ENCODE measurements at places on chromosomes 3 and 15.

- H3K36me3 ChIP-seq: no peaks in the 10 kb centered on the region
- no peaks in the 10 kb centered on the region for H3K4me1 ChIP-seq
- peak; percentile 24 for DNase-seq
- H3K27ac ChIP-seq: no peak overlapping the region
Measured at GRCh38 chr3:170499562-170500156, 81.0 kb downstream of the CLDN11 start.

- H3K4me1 ChIP-seq: no peaks in the 10 kb centered on the region
- no peak for DNase-seq
- H3K4me3 ChIP-seq: no peak overlapping the region
- H3K27ac ChIP-seq: peak overlapping the region; percentile 13
- no peaks in the 10 kb centered on the region for H3K27me3 ChIP-seq
- H3K36me3 ChIP-seq: no peaks in the 10 kb centered on the region
Measured at GRCh38 chr15:83843471-83843871, 189.5 kb downstream of the ADAMTSL3 start.

DNA sequence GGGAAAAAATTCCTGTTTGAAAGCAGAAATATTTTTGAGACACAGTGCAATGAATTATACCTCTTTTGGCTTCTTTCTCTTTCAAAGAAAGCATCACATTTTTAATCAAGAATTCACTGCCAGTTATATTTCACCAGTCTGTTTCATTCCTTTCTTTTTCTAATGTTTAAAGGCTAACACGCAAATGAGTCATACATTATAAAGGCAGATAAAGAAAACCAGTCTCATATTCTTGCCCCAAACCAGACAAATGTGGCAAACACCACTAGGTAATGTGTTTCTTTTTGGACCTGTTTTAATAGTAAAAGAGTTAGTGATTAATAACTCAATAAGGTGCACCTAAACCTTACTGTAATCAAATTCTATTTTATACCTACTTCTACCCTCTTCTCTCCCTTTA lies 83.8 kb downstream of the PLOD2 start:
- no peak for DNase-seq
- H3K4me1 ChIP-seq: no peaks in the 10 kb centered on the region

GRCh38 chr3:86801921-86802320 lies 189.0 kb downstream of the VGLL3 start:
- H3K27ac ChIP-seq: no peak overlapping the region
- no peak for DNase-seq
- H3K4me3 ChIP-seq: no peak overlapping the region
- H3K4me1 ChIP-seq: no peaks in the 10 kb centered on the region
- no peaks in the 10 kb centered on the region for H3K36me3 ChIP-seq

DNA sequence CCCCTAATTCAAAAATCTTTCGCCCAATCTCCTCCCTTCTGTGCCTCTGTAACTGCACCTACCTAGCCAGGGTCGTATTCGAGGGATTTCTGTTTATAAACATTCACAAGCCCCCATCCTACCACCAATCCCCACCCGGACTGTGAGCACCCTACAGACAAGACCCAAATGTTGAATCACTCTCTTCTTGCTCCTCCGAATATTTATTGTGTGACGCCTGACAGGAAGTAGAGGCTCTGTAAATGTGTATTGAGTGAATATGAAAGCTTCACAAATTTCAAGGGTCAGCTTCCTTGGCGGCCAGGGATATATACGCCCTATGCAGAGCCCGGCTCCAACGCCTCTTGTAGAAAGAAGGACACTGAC lies 1.6 kb downstream of the BDH1 start:
- H3K4me3 ChIP-seq: peak overlapping the region; percentile 88
- no peaks in the 10 kb centered on the region for H3K27me3 ChIP-seq
- peak overlapping the region; percentile 76 for H3K27ac ChIP-seq
- no peaks in the 10 kb centered on the region for H3K36me3 ChIP-seq
- no peaks in the 10 kb centered on the region for H3K4me1 ChIP-seq

DNA sequence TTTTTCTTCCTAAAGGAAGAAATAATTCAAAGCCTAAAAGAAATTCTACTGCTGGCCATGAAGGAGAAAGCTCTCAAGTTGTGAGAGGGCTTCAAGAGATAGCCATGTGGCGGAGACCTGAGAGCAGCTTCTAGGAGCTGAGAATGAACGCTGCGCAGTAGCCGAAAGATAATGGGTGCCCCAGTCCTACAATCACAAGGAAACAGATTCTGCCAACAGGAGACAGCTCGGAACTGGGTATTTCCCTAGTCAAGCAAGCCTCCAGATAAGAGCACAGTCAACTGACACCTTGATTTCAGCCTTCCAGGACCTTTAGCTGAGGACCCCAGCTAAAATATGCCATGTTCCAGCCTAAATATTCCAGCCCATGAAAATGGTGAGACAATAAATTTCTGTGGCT lies 824.1 kb downstream of the FHIT start:
- no peak overlapping the region for H3K27ac ChIP-seq
- no peaks in the 10 kb centered on the region for H3K4me1 ChIP-seq
- no peak overlapping the region for H3K4me3 ChIP-seq
- H3K36me3 ChIP-seq: no peaks in the 10 kb centered on the region
- no peak for DNase-seq

GRCh38 chr3:192915722-192916121 lies 1.9 kb downstream of the MB21D2 start:
- no peak overlapping the region for H3K4me3 ChIP-seq
- no peaks in the 10 kb centered on the region for H3K36me3 ChIP-seq
- no peak overlapping the region for H3K27ac ChIP-seq

GRCh38 chr15:43329217-43329959 lies 985 bp downstream of the LCMT2 start:
- peak overlapping the region; percentile 92 for H3K27ac ChIP-seq
- no peaks in the 10 kb centered on the region for H3K27me3 ChIP-seq
- peak; percentile 19 for DNase-seq
- peaks cover 11% of the 10 kb centered on the region for H3K4me1 ChIP-seq
- H3K36me3 ChIP-seq: no peaks in the 10 kb centered on the region
- H3K4me3 ChIP-seq: peak overlapping the region; percentile 61

GRCh38 chr3:52846432-52846965 lies 11.7 kb upstream of the MUSTN1 start:
- no peaks in the 10 kb centered on the region for H3K36me3 ChIP-seq
- H3K4me3 ChIP-seq: no peak overlapping the region
- DNase-seq: no peak
- H3K27ac ChIP-seq: peak overlapping the region; percentile 74
- peaks cover 6% of the 10 kb centered on the region for H3K4me1 ChIP-seq

- H3K27me3 ChIP-seq: no peaks in the 10 kb centered on the region
- H3K27ac ChIP-seq: no peak overlapping the region
- H3K36me3 ChIP-seq: no peaks in the 10 kb centered on the region
- no peak overlapping the region for H3K4me3 ChIP-seq
- no peaks in the 10 kb centered on the region for H3K4me1 ChIP-seq
- DNase-seq: no peak
Measured at GRCh38 chr3:78900426-78900825, 867.4 kb downstream of the ROBO1 start.

DNA sequence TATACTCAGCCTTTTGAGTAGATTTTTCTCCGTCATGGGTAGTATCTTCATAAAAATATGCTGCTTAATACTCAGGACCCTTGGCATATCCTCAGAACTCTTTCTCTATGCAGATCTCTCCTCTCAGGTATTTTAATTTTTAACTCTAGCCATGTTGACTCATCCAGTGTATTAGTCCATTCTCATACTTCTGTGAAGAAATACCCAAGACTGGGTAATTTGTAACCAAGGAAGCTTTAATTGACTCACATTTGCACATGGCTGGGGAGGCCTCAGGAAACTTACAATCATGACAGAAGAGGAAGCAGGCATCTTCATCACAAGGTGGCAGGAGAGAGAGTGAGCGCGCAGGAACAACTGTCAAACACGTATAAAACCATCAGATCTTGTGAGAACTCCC lies 129.3 kb upstream of the CD96 start:
- H3K27me3 ChIP-seq: no peaks in the 10 kb centered on the region
- H3K27ac ChIP-seq: no peak overlapping the region
- H3K36me3 ChIP-seq: no peaks in the 10 kb centered on the region
- no peak for DNase-seq

- no peaks in the 10 kb centered on the region for H3K36me3 ChIP-seq
- H3K4me1 ChIP-seq: no peaks in the 10 kb centered on the region
- no peaks in the 10 kb centered on the region for H3K27me3 ChIP-seq
- no peak for DNase-seq
Measured at GRCh38 chr3:33578325-33579177, 138.3 kb upstream of the UBP1 start.

DNA sequence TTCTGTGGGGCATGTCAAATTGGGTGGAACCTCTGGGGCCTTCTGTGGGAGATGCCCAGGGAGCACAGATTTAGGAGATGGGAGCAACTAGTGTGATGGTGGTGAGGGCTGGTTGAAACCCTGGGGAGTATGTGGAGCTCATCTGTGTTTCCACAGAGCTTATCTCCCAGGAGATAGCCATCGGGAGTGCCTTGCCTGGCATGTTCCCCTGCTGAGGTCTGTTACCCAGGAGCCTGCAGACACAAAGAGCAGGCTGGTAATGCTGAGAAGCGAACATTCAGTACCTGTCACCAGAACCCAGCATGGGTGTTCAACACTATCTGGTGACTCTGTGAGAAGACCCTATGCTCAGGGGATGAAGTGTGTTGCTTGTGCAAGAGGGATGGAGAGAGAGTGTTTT lies 85.0 kb downstream of the CLSTN2 start:
- no peak for DNase-seq
- no peaks in the 10 kb centered on the region for H3K36me3 ChIP-seq
- H3K4me3 ChIP-seq: no peak overlapping the region
- H3K27me3 ChIP-seq: no peaks in the 10 kb centered on the region

DNA sequence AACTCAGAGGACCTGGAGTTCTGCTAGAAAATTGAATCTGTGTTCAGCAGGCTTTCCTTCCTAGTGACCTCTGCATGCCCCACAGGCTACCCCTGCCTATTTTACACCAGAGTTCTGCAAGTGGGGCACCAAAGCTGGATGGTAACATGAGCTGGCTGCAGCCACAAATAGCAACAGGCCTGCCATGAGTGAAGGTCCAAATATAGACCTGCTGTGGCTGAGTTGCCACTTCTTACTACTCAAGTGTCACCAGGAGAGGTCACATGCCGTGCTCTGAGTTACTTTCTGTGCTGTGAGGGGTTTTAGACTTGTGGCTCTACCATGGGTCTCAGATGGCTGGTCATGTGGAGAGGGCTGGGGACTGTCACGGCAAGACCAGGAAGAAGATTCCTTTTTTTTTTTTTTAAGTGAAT lies at the start of gene FSD2:
FSD2 (minus strand) TSS at position 76 of the 413 bp plus-strand sequence. CDS start 18,679 bp downstream, outside the sequence.
- H3K27ac ChIP-seq: no peak within 1 kb of the TSS
- no peak for DNase-seq
- no peaks in the 10 kb centered on the region for H3K27me3 ChIP-seq
- H3K36me3 ChIP-seq: no peaks in the 10 kb centered on the region
- H3K4me3 ChIP-seq: no peak within 1 kb of the TSS

DNA sequence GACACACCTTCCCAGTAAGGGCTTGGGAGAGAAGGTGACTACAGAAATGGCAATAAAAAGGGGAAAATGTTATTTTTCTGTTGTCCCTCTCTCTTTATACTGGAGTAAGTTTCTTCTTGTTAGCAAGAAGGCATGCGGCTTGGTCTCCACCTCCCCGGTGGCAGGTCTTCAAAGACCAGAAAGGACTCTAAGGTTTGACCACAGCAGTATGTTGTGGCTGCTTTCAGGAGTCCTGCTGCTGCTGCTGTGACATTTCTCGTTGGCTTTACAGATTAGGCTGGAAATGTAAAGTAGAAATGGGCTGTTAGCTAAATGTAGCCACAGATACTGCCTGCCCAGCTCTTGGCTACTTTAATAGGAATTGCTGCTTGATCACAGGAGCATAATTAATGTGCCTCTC lies 175.8 kb upstream of the ZBTB20 start:
- DNase-seq: no peak
- no peak overlapping the region for H3K27ac ChIP-seq
- H3K27me3 ChIP-seq: no peaks in the 10 kb centered on the region
- H3K36me3 ChIP-seq: no peaks in the 10 kb centered on the region

GRCh38 chr3:64890006-64890405 lies 202.2 kb upstream of the ADAMTS9 start:
- no peaks in the 10 kb centered on the region for H3K4me1 ChIP-seq
- H3K4me3 ChIP-seq: no peak overlapping the region
- peak overlapping the region; percentile 52 for H3K27ac ChIP-seq
- no peaks in the 10 kb centered on the region for H3K36me3 ChIP-seq
- peak; percentile 34 for DNase-seq
- no peaks in the 10 kb centered on the region for H3K27me3 ChIP-seq

- no peaks in the 10 kb centered on the region for H3K36me3 ChIP-seq
- no peak overlapping the region for H3K27ac ChIP-seq
Measured at GRCh38 chr15:59950603-59951388, 53.3 kb upstream of the FOXB1 start.

DNA sequence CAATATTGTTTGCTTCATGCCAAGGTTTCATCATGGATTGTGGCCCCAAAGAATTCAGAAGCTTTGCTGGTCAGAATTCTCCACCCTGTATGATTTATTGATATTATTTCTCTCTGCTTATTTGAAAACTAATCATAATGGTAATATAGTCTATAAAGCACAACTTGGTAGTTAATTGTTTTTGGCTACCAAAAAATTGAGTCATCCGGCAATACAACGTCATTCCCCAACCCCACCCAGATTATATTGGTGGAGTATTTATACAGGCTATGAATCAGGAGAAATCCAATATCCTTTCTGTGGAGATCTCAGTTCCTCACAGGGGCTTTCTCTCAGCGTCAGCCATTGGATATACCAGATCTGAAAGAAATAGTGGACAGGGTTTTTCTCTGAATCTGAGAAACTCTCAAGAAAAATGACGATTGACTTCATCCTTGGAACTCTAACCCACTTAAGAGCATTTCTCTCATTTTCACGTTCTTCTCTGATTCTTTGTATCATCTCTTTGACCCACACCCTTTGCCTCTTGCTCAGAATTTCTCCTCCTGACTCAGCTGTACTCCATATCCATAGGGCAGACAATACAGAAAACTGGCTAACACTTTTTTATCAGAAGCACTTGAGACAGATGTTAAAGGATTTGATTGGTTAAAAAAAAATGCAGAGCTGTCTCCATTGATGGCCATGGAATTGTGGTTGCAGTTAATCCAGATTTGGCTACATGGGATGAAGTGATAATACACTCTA lies 1055.8 kb upstream of the CADM2 start:
- H3K4me1 ChIP-seq: no peaks in the 10 kb centered on the region
- H3K27me3 ChIP-seq: no peaks in the 10 kb centered on the region
- DNase-seq: no peak
- no peak overlapping the region for H3K4me3 ChIP-seq
- no peak overlapping the region for H3K27ac ChIP-seq
- H3K36me3 ChIP-seq: no peaks in the 10 kb centered on the region

GRCh38 chr15:44711743-44712345 lies 527 bp downstream of the B2M start:
- peak overlapping the region; percentile 99 for H3K27ac ChIP-seq
- no peaks in the 10 kb centered on the region for H3K27me3 ChIP-seq
- H3K4me3 ChIP-seq: peak overlapping the region; percentile 97
- peaks cover 5% of the 10 kb centered on the region for H3K4me1 ChIP-seq

DNA sequence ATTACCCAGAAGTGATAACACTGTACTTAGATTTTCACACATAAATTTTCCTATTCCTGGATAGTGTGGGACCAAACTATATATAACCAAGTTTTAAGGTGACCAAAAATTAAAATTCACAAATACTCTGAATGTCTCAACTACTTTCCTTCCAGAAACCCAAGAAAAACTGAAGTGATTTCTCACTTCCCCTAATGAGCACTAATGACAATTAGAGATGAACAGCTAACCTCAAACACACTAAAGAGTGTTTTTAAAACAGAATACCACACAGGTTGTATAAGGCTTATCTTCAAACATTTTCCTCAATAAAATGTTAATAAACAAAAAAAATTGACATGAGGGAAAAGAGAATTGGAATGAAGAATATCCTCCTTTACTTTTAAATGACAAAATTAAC lies 188.2 kb downstream of the ZBTB20 start:
- no peak overlapping the region for H3K4me3 ChIP-seq
- no peaks in the 10 kb centered on the region for H3K4me1 ChIP-seq
- H3K36me3 ChIP-seq: no peaks in the 10 kb centered on the region
- H3K27ac ChIP-seq: no peak overlapping the region

Measured in uterus (tissue), 4 donors.